ENCODE measurements at places on chromosomes 13 and 19.

DNA sequence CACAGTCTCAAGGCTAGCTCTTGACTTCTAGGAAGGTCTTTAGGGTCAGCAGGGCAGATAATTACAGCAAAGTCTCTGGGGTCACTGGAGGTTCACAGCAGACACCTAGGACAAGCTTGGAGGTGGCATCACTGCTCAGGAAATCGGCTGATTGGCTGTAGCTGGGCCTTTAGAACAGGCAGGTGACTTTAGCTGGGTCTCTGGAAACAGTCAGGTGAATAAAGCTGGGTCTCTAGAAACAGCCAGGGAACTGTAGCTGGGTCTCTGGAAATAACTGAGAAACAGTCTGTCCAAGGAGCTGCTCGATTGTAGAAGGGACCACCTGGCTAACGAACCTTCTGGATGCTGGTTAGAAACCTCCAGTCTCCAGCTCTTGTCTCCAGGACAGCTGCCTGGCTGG, 10.0 kb downstream of the LAIR1 start:
- no peak for DNase-seq

- no peak for DNase-seq
Observed at GRCh38 chr19:14782626-14783409, 4.5 kb upstream of the ADGRE2 start.

GRCh38 chr13:95003019-95003813, 290.9 kb upstream of the SOX21 start:
- no peak for DNase-seq

GRCh38 chr13:48955536-48955935, 20.2 kb upstream of the FNDC3A start:
- DNase-seq = no peak

- no peak for DNase-seq
Observed at GRCh38 chr13:113418722-113419049, 34.6 kb downstream of the ADPRHL1 start.

GRCh38 chr13:113730258-113730691, 28.8 kb upstream of the TMEM255B start:
- no peak for DNase-seq

DNA sequence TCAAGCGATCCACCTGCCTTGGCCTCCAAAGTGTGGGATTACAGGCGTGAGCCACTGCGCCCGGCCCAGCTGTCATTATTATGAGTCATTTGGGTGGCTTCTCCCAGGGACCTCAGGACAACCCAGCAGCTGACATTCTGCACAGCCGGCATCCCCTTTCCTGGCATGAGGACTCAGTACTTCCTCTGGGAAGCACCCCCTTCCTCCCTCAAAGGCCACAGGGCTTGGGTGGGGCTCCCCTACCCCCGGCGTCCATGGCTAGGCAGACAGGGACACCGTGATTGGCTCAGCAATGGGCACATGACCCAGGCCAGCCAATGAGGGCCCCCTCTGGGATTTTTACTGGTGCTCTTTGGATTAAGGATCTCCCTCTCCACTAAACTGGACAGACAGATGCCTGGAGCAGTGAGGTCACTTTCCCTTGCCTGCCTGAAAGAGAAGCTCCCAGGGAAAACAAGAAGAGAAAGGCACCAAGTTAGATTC, 6.0 kb downstream of the KANK2 start:
- peak; percentile 83 for DNase-seq

DNA sequence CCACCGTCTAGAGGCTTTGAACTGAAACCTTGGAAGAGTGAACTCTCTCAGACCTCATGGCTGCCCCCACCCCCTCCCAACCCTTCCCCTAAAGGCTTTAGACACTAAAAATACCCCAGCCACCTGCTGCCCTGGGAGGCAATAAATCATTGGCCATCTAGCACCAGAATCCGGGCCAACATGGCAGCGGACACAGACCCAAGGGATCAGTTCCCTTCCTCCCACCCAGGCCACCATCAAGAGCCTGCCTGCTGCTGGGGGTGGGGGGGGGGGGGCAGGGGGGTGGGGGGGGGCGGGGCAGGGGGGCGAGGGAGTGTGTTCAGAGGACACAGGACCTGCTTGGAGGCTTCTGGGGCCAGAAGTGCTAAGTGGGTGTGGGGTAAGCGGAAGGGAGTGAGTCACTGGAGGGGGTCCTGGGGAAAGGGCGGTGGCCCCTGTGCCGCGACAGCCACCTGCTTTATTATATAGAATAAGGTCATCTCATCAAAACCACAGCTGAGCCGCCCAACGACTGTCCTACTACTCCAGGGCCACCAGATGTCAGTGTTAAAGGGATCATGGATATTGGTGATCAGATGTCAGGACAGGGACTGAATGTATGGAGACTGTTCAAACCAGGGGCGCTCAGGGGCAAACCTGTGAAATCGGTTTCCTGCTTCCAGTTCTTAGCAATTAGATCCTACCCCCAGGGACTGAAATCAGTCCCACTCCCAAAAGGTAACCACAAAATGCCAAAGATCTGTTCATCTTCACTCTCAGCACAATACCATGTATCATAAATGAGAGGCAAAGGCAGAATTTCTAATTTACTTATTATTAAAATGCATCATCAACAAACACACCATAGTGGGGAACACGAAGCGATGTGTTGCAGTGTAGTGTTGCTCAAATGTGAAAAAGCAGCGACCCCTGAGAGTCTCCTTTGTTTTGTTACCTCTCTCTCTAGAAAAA, 24.3 kb downstream of the ARL11 start:
- DNase-seq = peak; percentile 49

GRCh38 chr19:1167687-1168571, 6.1 kb downstream of the SBNO2 start:
- no peak for DNase-seq

Measured in fibroblast of mammary gland (primary cell).